T-helper 17 cell (primary cell): ENCODE measurements at places on chromosomes 5 and 9.

GRCh38 chr5:134503088-134503936, 22.2 kb upstream of the JADE2 start:
- peak overlapping the region; percentile 94 for H3K27ac ChIP-seq
- H3K27me3 ChIP-seq = no peaks in the 10 kb centered on the region
- DNase-seq = no peak

DNA sequence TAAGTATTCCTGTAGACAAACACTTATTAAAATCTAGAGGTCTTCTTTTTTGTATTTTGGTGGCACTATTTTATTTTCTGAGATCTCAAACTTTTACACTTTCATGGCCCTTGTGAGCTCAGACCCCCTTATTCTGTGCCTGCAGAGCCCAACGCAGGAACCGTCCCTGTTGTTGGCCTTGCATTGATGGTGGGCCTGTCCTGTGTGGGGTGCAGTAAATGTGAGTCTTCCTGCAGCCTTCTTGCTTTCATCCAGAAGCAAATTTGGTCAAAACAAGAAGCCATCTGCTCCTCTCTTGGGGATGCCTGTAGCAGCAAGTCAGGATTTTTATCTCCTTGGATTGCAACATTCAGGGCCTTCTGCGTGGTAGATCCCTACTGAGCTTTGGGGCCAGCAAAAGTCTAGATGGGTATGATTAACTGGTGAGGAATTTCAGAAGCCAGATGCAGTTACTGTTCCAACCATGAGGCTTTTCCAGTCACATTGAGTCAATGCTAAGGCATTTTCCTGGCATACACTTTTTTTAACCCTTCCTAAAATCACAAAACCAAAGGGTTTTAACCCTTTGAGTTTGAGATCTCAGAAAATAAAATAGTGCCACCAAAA, 31.7 kb downstream of the BASP1 start:
- DNase-seq = no peak
- no peak overlapping the region for H3K4me3 ChIP-seq
- H3K4me1 ChIP-seq = no peaks in the 10 kb centered on the region
- H3K27me3 ChIP-seq = no peaks in the 10 kb centered on the region
- no peak overlapping the region for H3K27ac ChIP-seq

GRCh38 chr9:130780865-130781504, 54.1 kb upstream of the ABL1 start:
- peaks cover 4% of the 10 kb centered on the region for H3K36me3 ChIP-seq
- DNase-seq = no peak
- no peaks in the 10 kb centered on the region for H3K27me3 ChIP-seq
- peak overlapping the region; percentile 2 for H3K27ac ChIP-seq

DNA sequence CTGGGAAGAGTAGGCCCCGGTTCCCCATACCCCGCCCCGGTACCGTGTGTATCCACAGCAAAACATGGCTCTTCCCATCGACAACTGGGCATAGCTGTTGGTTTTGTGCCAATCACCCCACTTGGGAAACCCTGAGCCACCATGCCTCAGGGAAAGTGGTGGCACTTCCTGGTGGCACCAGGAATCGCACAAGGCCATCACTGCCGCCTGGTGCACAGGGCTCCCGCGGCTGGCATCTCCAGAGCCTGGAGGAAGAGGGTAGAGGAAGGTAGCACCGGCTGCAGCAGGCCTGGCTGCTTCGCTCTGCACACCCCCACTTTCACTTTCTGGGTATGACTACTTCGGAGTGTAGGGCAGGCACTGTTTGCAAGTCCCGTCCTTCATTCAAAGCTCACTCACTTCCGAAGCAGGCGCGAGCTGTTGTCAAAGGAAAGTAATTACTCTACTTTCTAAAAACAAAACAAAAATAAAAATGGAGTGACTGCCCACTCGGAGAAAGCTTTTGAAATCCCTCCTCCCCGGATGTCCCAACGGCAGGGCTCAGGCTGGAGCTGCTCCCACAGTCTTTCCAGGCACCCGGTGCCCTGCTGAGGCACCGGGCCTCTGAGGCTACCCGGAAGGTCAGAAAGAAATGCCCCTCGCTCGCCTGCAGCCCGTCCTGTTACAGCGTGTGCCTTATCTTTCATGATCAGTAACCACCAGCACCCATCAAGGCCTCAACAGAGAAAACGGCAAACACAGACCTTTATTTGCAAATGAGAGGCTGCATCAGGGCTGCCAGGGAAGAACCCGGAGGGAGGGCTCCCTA, 2.0 kb downstream of the BRD3 start:
- H3K4me3 ChIP-seq = peak overlapping the region; percentile 90
- peaks cover 8% of the 10 kb centered on the region for H3K27me3 ChIP-seq
- peaks cover 2% of the 10 kb centered on the region for H3K36me3 ChIP-seq
- DNase-seq = no peak
- peaks cover 42% of the 10 kb centered on the region for H3K4me1 ChIP-seq
- H3K27ac ChIP-seq = peak overlapping the region; percentile 94

- H3K4me3 ChIP-seq = no peak overlapping the region
Observed at GRCh38 chr9:98974106-98974505, 30.4 kb downstream of the COL15A1 start.

- no peak overlapping the region for H3K27ac ChIP-seq
- DNase-seq = no peak
- peaks cover 9% of the 10 kb centered on the region for H3K27me3 ChIP-seq
- no peak overlapping the region for H3K4me3 ChIP-seq
- H3K36me3 ChIP-seq = no peaks in the 10 kb centered on the region
Observed at GRCh38 chr5:142540922-142541422, 144.9 kb downstream of the FGF1 start.

DNA sequence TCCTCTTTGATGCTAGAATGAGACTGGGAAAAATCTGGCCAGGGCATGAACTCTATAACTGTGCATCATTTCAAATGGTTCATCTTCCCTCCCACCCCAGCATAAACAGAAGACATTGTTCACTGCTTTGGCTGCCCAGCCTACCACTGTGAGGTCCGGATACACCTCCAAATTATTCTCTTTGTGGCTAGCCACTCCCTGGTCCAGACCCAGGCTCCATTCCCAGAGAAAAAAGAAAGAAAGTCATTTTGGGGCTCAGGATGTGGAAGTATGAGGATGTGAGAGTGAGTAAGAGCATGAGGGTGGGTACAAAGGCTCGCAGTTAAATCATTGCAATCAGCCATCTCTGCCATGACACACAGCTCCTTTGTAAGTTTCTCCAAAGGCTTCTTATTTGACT, 559.2 kb downstream of the PSAT1 start:
- no peaks in the 10 kb centered on the region for H3K36me3 ChIP-seq
- no peaks in the 10 kb centered on the region for H3K27me3 ChIP-seq
- H3K4me1 ChIP-seq = no peaks in the 10 kb centered on the region
- no peak for DNase-seq

DNA sequence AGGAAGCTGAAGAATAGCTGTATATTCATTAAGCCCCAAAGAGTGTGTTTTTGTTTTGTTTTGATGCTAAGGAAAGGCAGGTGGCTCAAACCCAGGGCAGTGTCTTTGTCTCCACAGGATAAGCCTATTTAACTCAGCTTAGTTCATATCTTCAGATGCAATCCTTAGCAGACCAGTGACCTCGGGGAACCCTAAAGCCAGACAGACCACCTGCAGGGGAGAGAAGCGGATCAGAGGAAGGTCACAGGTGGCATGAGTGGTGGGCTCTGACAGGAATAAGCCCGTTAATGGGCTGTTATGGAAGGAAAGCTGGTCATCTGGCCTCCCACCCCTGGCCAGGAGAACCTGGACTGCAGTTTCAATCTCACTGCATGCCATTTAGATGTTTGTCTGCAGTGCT, 30.8 kb downstream of the TAS2R1 start:
- no peaks in the 10 kb centered on the region for H3K27me3 ChIP-seq
- DNase-seq = no peak
- H3K36me3 ChIP-seq = no peaks in the 10 kb centered on the region
- no peaks in the 10 kb centered on the region for H3K4me1 ChIP-seq

- H3K4me3 ChIP-seq = no peak overlapping the region
- DNase-seq = no peak
- H3K4me1 ChIP-seq = no peaks in the 10 kb centered on the region
- H3K27me3 ChIP-seq = no peaks in the 10 kb centered on the region
- no peaks in the 10 kb centered on the region for H3K36me3 ChIP-seq
Observed at GRCh38 chr5:61827445-61827975, 478.5 kb upstream of the KIF2A start.

DNA sequence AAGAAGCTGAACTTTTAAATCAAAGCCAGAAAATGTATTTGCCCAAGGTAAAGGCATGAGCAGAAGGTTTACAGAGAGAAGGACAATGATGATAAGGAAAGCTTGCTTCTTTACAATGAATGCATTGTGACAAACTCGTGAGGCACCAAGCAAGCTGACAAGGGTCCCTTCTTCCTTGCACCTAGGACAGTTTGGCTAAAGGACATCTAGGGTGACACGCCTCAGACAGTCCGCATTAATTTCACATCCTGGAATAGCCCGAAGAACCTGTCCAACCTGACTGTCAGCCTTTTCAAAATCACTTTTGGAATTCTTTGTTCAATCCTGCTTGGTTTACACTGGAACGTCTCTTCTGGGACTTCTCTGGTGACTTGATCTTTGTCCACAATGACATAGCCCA, 146.4 kb upstream of the MAP3K1 start:
- H3K27me3 ChIP-seq = no peaks in the 10 kb centered on the region
- DNase-seq = no peak
- H3K36me3 ChIP-seq = no peaks in the 10 kb centered on the region
- H3K4me3 ChIP-seq = no peak overlapping the region

DNA sequence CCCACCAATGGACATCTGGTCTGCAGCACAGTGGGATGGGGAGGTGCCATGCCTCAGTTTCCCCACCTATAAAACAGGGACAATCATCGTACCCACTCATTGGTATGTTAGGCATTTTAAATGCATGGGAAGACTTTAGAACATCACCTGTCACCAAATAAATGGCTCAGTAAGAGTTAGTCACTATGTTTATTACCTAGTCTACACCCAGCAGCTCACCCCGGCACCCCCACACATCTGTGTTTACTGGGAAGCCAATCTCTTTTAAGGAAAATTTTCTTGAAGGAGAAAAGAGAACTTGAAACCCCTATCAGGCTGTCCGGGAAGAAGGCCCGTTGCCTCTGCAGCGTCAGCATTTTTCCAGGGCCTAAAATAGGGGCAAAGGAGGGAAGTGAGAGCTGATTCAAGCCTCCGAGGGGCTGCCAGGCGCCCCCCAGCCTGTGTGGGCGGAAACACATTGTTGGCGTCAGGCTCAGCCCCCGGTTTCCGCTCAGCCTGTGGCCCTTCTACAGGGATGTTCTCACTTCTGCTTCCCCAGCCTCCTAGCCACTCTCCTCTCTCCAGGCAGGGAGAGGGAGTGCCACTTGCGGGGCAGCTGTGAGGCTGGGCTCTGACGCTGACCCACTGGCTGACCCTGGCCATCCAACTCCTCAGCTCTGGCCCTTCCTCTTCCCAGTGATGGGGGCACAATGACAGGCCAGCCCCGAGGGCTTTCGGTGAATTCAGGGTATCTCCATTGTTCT, 4.6 kb downstream of the CSF1R start:
- peaks cover 7% of the 10 kb centered on the region for H3K36me3 ChIP-seq
- no peak for DNase-seq
- H3K4me3 ChIP-seq = no peak overlapping the region

DNA sequence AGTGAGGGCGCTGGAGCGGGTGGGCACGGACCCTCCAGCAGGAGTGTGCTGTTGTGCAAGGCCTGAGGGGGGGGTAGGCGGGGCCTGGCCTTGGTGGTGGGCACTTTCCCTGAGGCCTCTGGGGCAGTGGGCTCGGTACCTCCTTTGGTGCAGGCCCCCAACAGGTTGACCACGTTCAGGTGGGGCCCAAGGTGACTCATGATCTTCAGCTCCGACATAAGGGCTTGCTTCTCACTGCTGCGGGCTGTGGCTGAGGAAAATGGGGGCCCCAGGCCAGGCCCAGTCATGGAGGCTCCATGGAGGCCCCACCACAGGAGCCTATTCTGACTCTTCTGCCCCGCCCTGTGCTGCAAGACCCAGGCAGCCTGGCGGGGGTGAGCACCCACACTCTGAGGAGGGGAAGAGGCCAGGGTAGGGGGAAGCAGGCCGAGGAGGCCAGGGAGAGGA, 31.5 kb downstream of the PDGFRB start:
- no peak overlapping the region for H3K4me3 ChIP-seq
- H3K27me3 ChIP-seq = peaks cover 8% of the 10 kb centered on the region
- DNase-seq = no peak
- H3K36me3 ChIP-seq = no peaks in the 10 kb centered on the region
- no peak overlapping the region for H3K27ac ChIP-seq
- H3K4me1 ChIP-seq = peaks cover 5% of the 10 kb centered on the region

DNA sequence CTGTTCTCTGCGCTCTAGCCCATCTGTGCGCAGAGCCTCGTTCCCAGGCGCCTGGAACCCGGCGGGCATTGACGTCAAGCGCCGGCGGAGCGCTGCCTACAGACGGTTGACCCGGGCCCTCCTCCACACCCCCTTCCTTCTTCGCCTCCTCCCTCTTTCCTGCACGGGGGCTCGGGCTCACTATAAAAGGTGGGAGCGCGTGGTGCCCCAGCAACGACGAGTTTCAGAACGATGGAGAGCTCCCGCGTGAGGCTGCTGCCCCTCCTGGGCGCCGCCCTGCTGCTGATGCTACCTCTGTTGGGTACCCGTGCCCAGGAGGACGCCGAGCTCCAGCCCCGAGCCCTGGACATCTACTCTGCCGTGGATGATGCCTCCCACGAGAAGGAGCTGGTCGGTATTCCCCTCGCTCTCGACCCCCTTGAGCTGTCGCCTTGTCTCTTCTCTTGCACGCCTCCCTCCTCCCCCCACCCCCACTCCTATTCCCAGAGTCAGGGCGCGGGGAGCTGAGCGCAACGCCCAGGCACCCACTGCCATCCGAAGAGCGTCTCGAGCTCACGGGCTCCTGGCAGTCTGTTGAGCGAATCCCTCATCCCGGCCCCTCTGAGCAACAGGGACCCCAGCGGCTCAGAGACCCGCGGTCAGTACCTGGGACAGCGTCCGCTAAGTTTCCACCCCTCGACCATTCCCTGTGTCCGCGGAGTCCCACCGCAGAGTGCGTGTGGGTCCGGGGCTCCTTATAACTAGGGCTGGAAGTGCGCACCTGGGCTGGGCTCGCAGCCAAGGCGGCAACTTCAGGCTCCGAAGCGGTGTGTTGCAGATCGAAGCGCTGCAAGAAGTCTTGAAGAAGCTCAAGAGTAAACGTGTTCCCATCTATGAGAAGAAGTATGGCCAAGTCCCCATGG, at the start of gene CARTPT:
CARTPT (plus strand) TSS at position 213 of the 902 bp plus-strand sequence; CDS start at position 232, 19 bp downstream.
- DNase-seq = no peak
- peaks cover 84% of the 10 kb centered on the region for H3K27me3 ChIP-seq
- H3K4me3 ChIP-seq = no peak within 1 kb of the TSS
- no peak within 1 kb of the TSS for H3K27ac ChIP-seq

- H3K4me1 ChIP-seq = no peaks in the 10 kb centered on the region
- H3K27me3 ChIP-seq = no peaks in the 10 kb centered on the region
- no peak overlapping the region for H3K4me3 ChIP-seq
- no peak for DNase-seq
Observed at GRCh38 chr5:18281947-18282581, 647.8 kb downstream of the TAF11L14 start.
